Neural progenitor cell (in vitro differentiated cells): ENCODE measurements at places on chromosomes 2 and 18.

DNA sequence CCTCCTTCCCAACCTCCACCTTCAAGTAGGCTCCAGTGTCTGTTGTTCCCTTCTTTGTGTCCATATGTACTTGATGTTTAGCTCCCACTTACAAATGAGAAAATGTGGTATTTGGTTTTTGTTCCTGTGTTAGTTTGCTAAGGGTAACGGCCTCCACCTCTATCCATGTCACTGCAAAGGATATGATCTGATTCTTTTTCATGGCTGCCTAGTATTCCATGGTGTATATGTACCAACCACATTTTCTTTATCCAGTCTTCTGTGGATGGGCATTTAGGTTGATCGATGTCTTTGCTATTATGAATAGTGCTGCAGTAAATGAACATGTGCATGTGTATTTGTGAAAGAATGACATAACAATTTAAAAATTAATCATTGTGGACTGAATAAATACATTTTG is 19.5 kb upstream of the TFPI start:
- H3K4me1 ChIP-seq, result peaks cover 37% of the 10 kb centered on the region
- no peak overlapping the region for H3K4me3 ChIP-seq
- H3K36me3 ChIP-seq, result no peaks in the 10 kb centered on the region

- DNase-seq, result no peak
- H3K36me3 ChIP-seq, result no peaks in the 10 kb centered on the region
- H3K4me1 ChIP-seq, result no peaks in the 10 kb centered on the region
- no peak overlapping the region for H3K4me3 ChIP-seq
- no peak overlapping the region for H3K27ac ChIP-seq
Measured at GRCh38 chr2:228675646-228676045, 494.2 kb upstream of the SPHKAP start.

GRCh38 chr2:71003396-71003795 is 8.7 kb upstream of the TEX261 start:
- H3K27me3 ChIP-seq, result peaks cover 13% of the 10 kb centered on the region
- H3K36me3 ChIP-seq, result no peaks in the 10 kb centered on the region
- no peak for DNase-seq
- H3K4me1 ChIP-seq, result peaks cover 18% of the 10 kb centered on the region
- no peak overlapping the region for H3K27ac ChIP-seq

DNA sequence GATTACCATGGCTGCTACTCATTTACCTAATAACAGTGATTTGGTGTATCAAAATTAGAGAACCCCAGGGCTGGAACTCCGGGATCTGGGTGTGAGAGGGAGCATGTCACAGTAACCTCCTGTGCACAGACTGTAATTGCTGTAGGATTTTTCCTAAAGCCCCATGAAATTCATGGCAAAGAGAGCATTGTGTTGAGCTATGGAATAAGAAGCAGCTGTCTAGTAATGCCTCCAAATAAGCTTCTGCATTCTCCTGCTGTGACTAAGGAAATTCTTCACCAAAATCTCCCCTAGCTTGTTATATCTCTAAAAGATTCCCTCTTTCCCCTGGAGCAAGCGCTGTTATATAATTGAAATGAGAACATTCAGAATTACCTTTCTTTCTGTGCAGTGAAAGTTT is 158.1 kb upstream of the SPATS2L start:
- H3K36me3 ChIP-seq, result no peaks in the 10 kb centered on the region
- no peaks in the 10 kb centered on the region for H3K27me3 ChIP-seq
- no peak for DNase-seq
- H3K4me1 ChIP-seq, result no peaks in the 10 kb centered on the region
- no peak overlapping the region for H3K4me3 ChIP-seq

DNA sequence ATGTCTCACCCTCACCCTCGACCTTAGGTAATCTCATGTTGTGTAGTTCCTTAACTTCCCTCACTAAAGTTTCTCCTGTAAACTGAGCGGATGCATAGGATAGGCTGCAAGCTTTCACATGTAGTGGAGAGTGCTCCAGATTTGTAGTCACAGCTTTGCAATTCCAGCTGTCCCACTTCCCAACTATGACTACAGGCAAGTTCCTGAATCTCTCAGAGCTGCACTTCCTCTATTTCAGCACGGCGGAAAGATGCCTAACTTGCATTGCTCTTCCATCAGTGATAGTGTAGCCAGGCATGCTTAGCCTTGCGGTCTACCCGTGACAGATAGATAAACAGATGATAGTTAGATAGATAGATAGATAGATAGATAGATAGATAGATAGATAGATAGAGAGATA is 183.1 kb upstream of the CCDC68 start:
- H3K4me3 ChIP-seq, result no peak overlapping the region
- DNase-seq, result no peak
- H3K27ac ChIP-seq, result no peak overlapping the region
- H3K27me3 ChIP-seq, result no peaks in the 10 kb centered on the region
- no peaks in the 10 kb centered on the region for H3K4me1 ChIP-seq

GRCh38 chr2:167181134-167181533 is 292.9 kb downstream of the XIRP2 start:
- H3K4me1 ChIP-seq, result no peaks in the 10 kb centered on the region
- H3K36me3 ChIP-seq, result no peaks in the 10 kb centered on the region
- H3K27ac ChIP-seq, result no peak overlapping the region

GRCh38 chr2:162490761-162491470 is 147.0 kb downstream of the GCA start:
- no peak overlapping the region for H3K4me3 ChIP-seq
- H3K36me3 ChIP-seq, result no peaks in the 10 kb centered on the region
- no peak for DNase-seq
- H3K27me3 ChIP-seq, result no peaks in the 10 kb centered on the region

DNA sequence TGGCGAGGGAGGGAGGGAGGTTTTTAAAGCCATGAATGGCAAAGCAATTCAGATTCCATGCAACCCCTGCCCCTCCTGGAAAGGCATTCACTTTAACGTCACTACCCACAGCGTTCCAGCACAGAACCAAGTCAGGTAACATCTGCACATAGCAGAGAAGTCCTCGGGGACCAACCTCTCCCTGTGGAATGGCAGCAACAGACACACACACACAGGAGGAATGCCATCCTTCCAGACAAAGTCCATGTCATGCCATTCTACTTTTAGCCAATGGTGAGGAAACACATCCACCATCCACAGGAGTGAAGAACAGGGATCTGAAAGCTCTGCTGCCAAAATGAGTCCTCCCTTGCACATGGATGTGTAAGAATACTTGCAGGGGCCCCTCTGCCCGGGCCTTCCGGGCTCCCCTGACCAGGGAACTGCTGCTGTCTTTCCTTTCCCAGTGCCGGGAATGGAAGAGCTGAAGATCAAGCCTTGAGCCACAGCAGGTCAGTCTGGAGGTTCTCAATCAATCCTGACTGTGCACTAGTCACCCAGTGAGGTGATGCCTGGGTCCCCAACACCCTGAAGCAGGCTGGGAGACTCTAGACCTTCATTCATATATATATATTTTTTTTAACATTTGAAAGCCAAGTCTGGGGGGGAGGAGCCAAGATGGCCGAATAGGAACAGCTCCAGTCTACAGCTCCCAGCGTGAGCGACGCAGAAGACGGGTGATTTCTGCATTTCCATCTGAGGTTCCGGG is 63.7 kb downstream of the UXS1 start:
- H3K4me1 ChIP-seq, result peaks cover 9% of the 10 kb centered on the region
- no peak for DNase-seq
- peak overlapping the region; percentile 36 for H3K4me3 ChIP-seq
- H3K27ac ChIP-seq, result no peak overlapping the region

- no peaks in the 10 kb centered on the region for H3K27me3 ChIP-seq
- no peak for DNase-seq
- no peaks in the 10 kb centered on the region for H3K36me3 ChIP-seq
- H3K4me1 ChIP-seq, result peaks cover 12% of the 10 kb centered on the region
Measured at GRCh38 chr2:3656762-3657721, 958 bp upstream of the ALLC start.

GRCh38 chr2:76556018-76556417 is 845.3 kb upstream of the GCFC2 start:
- no peak for DNase-seq
- no peak overlapping the region for H3K4me3 ChIP-seq
- no peaks in the 10 kb centered on the region for H3K4me1 ChIP-seq
- H3K27me3 ChIP-seq, result no peaks in the 10 kb centered on the region
- H3K27ac ChIP-seq, result no peak overlapping the region

- H3K27ac ChIP-seq, result no peak overlapping the region
- no peaks in the 10 kb centered on the region for H3K27me3 ChIP-seq
- DNase-seq, result no peak
- no peak overlapping the region for H3K4me3 ChIP-seq
Measured at GRCh38 chr2:10370895-10371294, 68.2 kb downstream of the HPCAL1 start.

GRCh38 chr2:28055325-28055970 is 164.9 kb downstream of the BABAM2 start:
- no peaks in the 10 kb centered on the region for H3K27me3 ChIP-seq
- DNase-seq, result no peak
- H3K4me1 ChIP-seq, result peaks cover 9% of the 10 kb centered on the region
- no peak overlapping the region for H3K27ac ChIP-seq

GRCh38 chr2:84906900-84907714 is 1.7 kb downstream of the TMSB10 start:
- peaks cover 11% of the 10 kb centered on the region for H3K27me3 ChIP-seq
- H3K4me3 ChIP-seq, result peak overlapping the region; percentile 97
- H3K27ac ChIP-seq, result peak overlapping the region; percentile 84
- DNase-seq, result peak; percentile 75

GRCh38 chr2:82913566-82913965 is 1545.5 kb downstream of the SUCLG1 start:
- no peaks in the 10 kb centered on the region for H3K36me3 ChIP-seq
- H3K4me1 ChIP-seq, result no peaks in the 10 kb centered on the region
- no peaks in the 10 kb centered on the region for H3K27me3 ChIP-seq
- no peak overlapping the region for H3K4me3 ChIP-seq

DNA sequence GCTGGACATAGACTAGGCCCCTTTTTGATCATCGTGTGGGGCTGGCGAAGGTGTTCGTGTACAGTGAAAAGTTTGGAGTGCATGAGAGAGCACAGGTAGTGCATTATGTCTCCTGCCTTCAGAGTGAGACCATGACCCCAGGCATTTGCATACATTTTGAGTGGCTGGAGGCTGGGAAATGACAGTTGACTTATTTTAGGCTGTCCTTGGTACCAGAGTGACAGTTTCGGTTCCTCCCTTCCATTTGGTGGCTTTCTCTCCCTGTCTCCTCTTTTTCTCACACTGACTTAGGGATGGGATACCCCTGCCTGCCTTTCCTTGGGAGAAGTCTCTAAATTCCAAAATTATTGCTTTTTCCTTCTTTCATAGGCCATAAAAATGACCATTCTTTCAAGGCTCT is 20.1 kb downstream of the SERPINB12 start:
- H3K4me1 ChIP-seq, result no peaks in the 10 kb centered on the region
- H3K27me3 ChIP-seq, result no peaks in the 10 kb centered on the region
- H3K4me3 ChIP-seq, result no peak overlapping the region
- DNase-seq, result no peak
- H3K36me3 ChIP-seq, result no peaks in the 10 kb centered on the region

DNA sequence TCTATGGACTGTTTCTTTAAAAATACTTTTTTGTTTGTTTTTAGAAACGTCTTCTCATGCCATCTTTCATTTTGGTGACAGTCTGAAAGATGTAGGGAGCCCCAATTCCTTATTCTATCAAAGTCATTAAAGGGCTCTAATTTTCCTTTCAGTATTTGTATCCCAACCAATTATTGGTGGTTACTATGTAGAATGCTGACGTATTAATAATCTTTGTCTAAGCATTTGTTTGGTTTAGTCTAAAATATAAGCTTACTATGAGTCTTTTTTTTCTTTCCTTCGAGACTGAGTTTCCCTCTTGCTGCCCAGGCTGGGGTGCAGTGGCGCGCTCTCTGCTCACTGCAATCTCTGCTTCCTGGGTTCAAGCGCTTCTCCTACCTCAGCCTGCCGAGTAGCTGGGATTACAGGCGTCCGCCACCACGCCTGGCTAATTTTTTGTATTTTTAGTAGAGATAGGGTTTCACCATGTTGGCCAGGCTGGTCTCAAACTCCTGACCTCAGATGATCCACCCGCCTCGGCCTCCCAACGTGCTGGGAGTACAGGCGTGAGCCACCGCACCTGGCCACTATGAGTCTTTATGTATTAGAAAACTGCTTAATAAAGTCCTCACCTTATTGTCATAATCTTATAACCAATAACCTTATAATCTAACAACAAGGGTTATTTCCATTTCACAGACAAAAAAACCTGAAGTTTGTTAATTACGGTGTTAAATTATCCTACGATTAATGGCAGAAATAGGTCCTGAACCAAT is 849 bp upstream of the VRK2 start:
- H3K4me1 ChIP-seq, result peaks cover 24% of the 10 kb centered on the region
- peak overlapping the region; percentile 59 for H3K4me3 ChIP-seq
- DNase-seq, result no peak
- H3K27me3 ChIP-seq, result no peaks in the 10 kb centered on the region
- H3K27ac ChIP-seq, result peak overlapping the region; percentile 92

GRCh38 chr2:187942876-187943275 is 348.8 kb upstream of the GULP1 start:
- H3K36me3 ChIP-seq, result no peaks in the 10 kb centered on the region
- no peak overlapping the region for H3K4me3 ChIP-seq
- H3K27me3 ChIP-seq, result no peaks in the 10 kb centered on the region
- H3K4me1 ChIP-seq, result no peaks in the 10 kb centered on the region

DNA sequence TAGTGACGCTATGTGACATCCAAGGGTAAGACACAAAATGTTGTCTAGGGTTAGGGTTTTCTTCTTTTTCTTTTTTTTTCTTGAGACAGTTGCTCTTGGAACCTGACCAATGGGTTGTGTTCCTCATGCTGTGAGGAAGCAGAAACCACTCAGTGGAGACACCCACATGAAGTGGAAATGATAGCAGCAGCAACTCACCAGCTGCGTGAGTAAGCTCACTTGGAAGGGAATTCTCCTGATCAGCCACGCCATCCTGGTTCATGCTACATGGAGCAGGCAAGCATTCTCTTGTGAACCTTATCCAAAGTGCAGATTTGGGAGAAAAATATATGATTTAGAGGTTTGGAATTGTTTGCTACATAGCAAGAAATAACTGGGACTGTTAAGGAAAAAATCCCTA is 863.7 kb downstream of the EPHA4 start:
- no peaks in the 10 kb centered on the region for H3K36me3 ChIP-seq
- peaks cover 15% of the 10 kb centered on the region for H3K4me1 ChIP-seq
- no peak for DNase-seq
- no peak overlapping the region for H3K27ac ChIP-seq
- no peaks in the 10 kb centered on the region for H3K27me3 ChIP-seq

DNA sequence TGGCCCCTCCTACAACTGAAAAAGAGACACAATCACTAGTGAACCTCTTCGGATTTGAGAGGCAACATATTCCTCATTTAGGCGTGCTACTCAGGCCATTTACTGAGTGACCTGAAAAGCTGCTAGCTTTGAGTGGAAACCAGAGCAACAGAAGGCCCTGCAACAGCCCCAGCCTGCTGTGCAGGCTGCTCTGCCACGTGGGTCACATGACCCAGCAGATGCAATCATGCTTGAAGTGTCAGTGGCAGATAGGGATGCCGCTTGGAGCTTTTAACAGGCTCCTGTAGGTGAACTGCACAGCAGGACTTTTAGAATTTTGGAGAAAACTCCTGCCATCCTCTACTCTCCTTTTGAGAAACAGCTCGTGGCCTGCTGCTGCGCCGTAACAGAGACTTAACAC is 578.6 kb upstream of the RAB6C start:
- H3K4me3 ChIP-seq, result no peak overlapping the region
- no peak overlapping the region for H3K27ac ChIP-seq
- H3K36me3 ChIP-seq, result no peaks in the 10 kb centered on the region
- no peaks in the 10 kb centered on the region for H3K4me1 ChIP-seq
- no peak for DNase-seq

GRCh38 chr2:167398873-167399272 is 510.6 kb downstream of the XIRP2 start:
- H3K4me1 ChIP-seq, result no peaks in the 10 kb centered on the region
- DNase-seq, result no peak
- H3K4me3 ChIP-seq, result no peak overlapping the region
- H3K27ac ChIP-seq, result no peak overlapping the region
- H3K36me3 ChIP-seq, result no peaks in the 10 kb centered on the region

GRCh38 chr2:226862623-226863022 is 26.8 kb downstream of the RHBDD1 start:
- DNase-seq, result no peak
- H3K4me1 ChIP-seq, result peaks cover 13% of the 10 kb centered on the region
- no peak overlapping the region for H3K27ac ChIP-seq
- no peaks in the 10 kb centered on the region for H3K27me3 ChIP-seq
- H3K4me3 ChIP-seq, result no peak overlapping the region
